Transverse colon (tissue), 4 donors: ENCODE measurements at places on chromosomes 7 and 10. TPM values are rescaled to one million over a fixed set of nuclear protein-coding genes. Genes with fewer than 3 reads are reported as not detected.
A peak's percentile ranks its signal among the peaks of the same experiment; 100 is the strongest.

TASOR2 gene
- 59.0 TPM for total RNA-seq

RAMP3 gene
- 11.6 TPM for total RNA-seq

- no peaks in the 10 kb centered on the region for H3K36me3 ChIP-seq
- DNase-seq, result no peak
- H3K27ac ChIP-seq, result no peak overlapping the region
- no peak overlapping the region for H3K4me3 ChIP-seq
- H3K27me3 ChIP-seq, result peaks cover 49% of the 10 kb centered on the region
- no peaks in the 10 kb centered on the region for H3K4me1 ChIP-seq
These were observed 5.0 kb downstream of the CHAT start for GRCh38 chr10:49618821-49619220.

GRCh38 chr10:132036887-132037675 lies 28.7 kb upstream of the JAKMIP3 start:
- no peaks in the 10 kb centered on the region for H3K4me1 ChIP-seq
- peaks cover 62% of the 10 kb centered on the region for H3K27me3 ChIP-seq
- no peaks in the 10 kb centered on the region for H3K36me3 ChIP-seq
- peak overlapping the region; percentile 23 for H3K4me3 ChIP-seq

- no peak overlapping the region for H3K4me3 ChIP-seq
These were observed 179.5 kb downstream of the ADAM12 start for GRCh38 chr10:126208726-126209302.

GRCh38 chr10:68625316-68625921 lies 65.3 kb downstream of the TET1 start:
- peaks cover 8% of the 10 kb centered on the region for H3K4me1 ChIP-seq
- H3K36me3 ChIP-seq, result no peaks in the 10 kb centered on the region
- no peak for DNase-seq

GRCh38 chr7:52920977-52921376 lies 114.5 kb upstream of the POM121L12 start:
- no peak for DNase-seq
- no peak overlapping the region for H3K27ac ChIP-seq
- no peak overlapping the region for H3K4me3 ChIP-seq

DNA sequence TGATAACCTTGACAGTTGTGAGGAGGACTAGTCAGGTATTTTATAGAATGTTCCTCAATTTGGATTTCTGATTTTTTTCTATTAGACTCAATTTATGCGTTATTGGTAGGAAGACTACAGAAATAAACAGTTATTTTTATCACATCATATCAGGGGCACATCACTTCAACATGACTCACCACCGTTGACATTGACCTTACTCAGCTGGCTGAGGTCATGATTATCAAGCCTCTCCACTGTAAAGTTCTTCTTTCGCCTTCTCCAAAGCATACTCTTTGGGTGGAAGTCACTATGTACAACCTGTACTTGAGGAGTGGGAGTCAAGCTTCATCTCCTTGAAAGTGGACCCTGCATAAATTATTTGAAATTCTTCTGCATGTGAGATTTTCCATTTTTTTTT lies 194.3 kb upstream of the IGFBP3 start:
- no peaks in the 10 kb centered on the region for H3K36me3 ChIP-seq
- H3K27me3 ChIP-seq, result no peaks in the 10 kb centered on the region
- DNase-seq, result no peak

GRCh38 chr10:119235356-119235755 lies 28.0 kb downstream of the GRK5 start:
- no peaks in the 10 kb centered on the region for H3K36me3 ChIP-seq
- H3K4me1 ChIP-seq, result peaks cover 17% of the 10 kb centered on the region
- no peak overlapping the region for H3K4me3 ChIP-seq
- H3K27me3 ChIP-seq, result no peaks in the 10 kb centered on the region

DNA sequence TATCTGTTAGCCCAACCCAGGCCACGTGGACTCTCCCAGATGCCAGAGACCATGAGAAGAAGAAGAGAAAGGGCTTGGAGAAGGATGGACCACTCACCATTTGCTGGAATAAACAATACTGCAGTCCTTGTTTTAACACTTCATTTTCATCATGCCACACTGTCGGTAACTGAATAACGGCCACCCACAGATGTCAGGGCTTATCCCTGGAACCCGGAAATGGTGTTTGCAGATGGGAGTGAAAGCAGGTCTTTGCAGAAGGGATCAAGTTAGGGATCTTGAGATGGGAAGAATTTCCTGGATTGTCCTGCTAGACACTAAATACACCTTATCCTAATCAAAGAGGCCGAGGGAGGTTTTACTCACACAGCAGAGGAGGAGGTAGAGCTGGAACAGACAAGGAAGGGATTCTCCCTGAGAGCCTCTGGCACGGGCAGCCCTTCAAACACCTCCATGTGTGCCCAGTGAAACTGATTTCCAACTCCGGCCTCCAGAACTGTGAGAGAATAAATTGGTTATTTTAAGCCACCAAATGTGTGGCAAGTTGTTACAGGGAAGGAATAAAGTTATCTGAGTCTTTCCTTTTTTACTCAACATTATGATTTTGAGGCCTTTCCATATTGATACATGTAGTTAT lies 56.3 kb upstream of the SFMBT2 start:
- H3K27ac ChIP-seq, result no peak overlapping the region
- no peaks in the 10 kb centered on the region for H3K27me3 ChIP-seq
- no peaks in the 10 kb centered on the region for H3K36me3 ChIP-seq
- no peak for DNase-seq

- no peaks in the 10 kb centered on the region for H3K4me1 ChIP-seq
- H3K27me3 ChIP-seq, result no peaks in the 10 kb centered on the region
- H3K27ac ChIP-seq, result peak overlapping the region; percentile 32
- no peak overlapping the region for H3K4me3 ChIP-seq
- H3K36me3 ChIP-seq, result no peaks in the 10 kb centered on the region
- no peak for DNase-seq
These were observed 17.5 kb downstream of the BMPER start for GRCh38 chr7:33922820-33923219.

DNA sequence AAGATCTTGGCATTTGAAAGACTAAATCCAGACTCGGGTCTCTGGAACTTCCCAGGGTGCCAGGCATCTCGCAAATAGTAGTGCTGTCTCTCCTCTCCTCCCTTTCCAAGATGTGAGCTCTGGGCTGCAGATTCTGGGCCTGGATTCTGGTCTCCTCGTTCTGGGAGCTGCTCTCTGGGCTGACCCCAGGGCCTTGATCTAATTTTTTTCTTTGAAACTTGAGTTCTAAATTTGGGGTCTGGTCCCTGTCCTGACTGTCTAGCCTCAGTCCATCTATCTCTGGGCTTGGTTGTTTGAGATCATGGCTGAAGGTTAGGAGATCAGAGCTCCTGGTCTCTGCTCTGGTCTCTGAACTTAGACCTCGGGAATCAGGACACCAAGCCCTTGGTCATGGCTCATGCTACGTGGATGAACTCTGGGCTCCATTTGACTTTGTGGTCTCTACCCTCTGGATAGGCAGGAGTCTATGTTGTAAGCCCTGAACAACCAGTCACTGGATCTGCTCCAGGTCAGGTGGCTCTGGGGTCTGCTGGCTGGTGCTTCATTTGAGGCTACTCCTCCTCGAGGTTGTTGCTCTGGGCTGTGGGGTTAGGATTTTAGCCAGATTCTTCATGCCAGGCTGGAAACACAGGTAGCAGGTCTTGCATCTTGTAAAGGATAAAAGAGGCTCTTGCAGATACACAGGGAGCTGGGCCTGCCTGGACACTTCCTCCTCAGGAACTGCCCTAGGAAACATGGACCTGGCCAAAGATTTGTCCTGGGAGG lies 8.0 kb upstream of the MBL2 start:
- peaks cover 6% of the 10 kb centered on the region for H3K27me3 ChIP-seq
- no peak overlapping the region for H3K4me3 ChIP-seq
- DNase-seq, result no peak
- no peak overlapping the region for H3K27ac ChIP-seq
- H3K4me1 ChIP-seq, result no peaks in the 10 kb centered on the region
- no peaks in the 10 kb centered on the region for H3K36me3 ChIP-seq

GRCh38 chr7:82975811-82976468 lies 186.7 kb downstream of the PCLO start:
- no peaks in the 10 kb centered on the region for H3K27me3 ChIP-seq
- no peak overlapping the region for H3K27ac ChIP-seq
- no peaks in the 10 kb centered on the region for H3K4me1 ChIP-seq
